Neural crest cell (in vitro differentiated cells): ENCODE measurements at places on chromosomes 11 and 22.

GRCh38 chr11:76762867-76763572 is 20.1 kb upstream of the TSKU start:
- no peak for DNase-seq

GRCh38 chr11:67398661-67399563 is 2.7 kb downstream of the PPP1CA start:
- DNase-seq, result no peak

DNA sequence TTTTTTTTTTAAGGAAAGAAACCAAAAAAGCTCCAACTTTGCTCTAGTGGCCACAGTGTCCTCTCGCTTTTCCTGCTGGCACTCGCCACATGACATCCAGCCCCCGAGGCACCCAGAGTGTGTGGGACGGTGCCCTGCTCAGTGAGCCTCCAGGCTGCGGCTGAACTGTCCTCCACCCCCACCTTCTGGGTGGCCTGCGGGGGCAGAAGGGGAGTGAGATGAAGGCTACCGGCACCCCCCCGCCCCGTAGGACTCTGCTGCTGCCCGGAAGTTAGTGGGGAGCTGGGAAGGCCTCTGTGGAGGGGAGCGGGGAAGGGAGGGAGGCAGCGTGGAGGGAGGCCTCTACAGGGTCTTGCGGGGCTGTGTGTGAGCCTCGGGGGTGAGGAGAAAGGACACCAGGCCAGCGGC is 264.4 kb downstream of the CTTN start:
- DNase-seq, result peak; percentile 22

DNA sequence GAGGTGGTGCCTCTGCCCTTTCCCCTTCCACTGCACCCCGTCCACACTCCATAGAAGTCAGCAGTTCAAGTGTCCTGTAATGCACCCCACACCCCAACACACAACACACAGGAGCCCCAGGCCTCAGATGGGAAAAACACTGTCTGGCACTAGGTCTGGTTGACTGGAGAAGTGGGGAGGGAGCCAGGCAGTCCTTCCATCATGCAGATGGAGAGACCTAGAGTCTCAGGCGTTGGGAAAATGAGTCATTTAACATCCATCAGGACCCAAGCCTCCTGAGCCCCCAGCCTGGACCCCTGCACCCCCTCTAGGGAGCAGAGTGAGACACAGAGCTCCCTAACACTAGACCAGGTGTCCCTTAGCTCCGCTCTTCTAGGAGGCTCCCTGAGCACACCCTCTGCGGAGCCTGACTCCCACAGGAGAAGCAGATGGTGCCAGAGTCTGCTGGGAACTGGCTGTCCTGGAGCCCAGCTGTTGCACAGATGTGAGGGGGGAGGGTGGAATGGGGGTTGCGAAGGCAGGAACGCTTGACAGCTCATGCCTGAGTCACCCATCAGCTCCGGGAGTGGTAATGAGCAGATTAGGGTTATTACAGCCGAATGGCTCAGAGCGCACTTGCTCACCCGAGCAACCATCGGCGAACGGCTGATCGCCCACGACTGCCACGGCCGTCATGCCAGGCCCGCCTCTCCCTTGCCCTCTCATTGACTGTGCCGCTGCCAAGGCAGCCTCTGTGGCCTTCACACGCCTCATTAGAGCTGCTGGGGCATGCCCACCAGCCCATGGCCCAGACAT is 22.1 kb upstream of the SYT7 start:
- no peak for DNase-seq

DNA sequence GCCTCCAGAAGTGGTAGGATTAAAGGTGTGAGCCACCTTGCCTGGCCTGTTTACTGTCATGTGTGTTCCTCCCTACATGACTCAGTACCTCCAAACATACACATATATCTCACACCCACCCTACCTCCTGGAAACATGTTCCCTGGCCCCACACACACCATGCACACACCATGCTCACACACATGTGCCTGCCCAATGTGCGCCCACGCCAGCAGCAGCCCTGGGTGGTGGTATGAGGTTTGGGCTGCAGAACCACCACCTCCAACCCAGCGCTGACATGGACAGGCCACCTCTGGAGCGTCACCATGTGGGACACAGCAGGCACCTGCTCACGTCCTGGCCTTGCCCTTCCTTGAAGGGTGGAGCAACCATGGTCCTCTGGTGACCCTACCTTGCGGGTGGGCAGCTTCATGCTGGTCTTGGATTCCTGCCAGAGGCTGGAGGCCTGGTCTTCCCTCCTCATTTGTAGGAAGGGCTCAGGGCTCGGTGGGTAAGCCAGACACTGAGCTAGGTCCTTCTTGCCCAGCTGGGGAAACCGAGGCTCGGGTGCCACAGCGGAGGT is 37.9 kb downstream of the KIAA1671 start:
- no peak for DNase-seq

- no peak for DNase-seq
Measured at GRCh38 chr11:20045098-20045688, 115.1 kb downstream of the DBX1 start.

DNA sequence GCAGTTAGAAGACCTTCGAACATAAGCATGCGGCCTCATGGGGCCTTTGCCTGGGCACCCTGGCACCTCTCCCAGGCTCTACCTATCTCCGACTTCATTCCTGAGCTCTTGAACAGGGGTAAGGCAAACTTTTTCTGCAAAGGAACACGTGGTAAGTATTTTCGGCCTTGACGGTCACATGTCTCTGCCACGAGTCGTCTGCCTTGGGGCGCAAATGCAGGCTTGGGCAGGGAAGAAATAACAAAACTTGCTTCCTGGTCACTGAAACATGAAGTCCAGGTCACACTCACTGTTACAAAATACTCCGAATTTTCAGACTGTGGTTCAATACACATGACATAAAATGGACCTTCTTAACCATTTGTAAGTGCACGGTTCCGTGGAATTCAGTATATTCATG is 3.4 kb upstream of the ASCL2 start:
- no peak for DNase-seq

GRCh38 chr22:28243539-28243938 is 324.5 kb upstream of the PITPNB start:
- DNase-seq, result no peak

GRCh38 chr11:95520369-95521132 is 269.0 kb downstream of the FAM76B start:
- no peak for DNase-seq

GRCh38 chr11:2930704-2931419 is 1.6 kb upstream of the PHLDA2 start:
- DNase-seq, result no peak

DNA sequence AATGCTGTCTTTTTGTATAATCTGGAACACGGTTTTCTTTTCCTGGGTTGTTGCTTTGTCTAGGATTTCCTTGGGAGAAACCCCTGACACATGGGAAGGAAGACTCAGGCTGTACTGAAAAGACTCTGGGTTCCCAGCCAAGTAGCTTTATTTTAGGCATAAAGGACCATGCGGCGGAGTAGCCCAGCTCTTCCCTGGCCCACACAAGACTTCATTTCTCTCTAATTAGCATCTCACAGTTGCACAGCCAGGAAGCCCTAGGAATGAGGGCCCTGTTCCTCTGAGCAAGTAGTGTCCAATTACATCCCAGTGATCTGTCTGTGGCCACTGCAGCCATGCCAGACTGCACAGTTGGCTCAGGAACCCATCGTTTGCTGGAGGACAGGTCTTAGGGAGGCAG is 319.5 kb downstream of the TENM4 start:
- no peak for DNase-seq

DNA sequence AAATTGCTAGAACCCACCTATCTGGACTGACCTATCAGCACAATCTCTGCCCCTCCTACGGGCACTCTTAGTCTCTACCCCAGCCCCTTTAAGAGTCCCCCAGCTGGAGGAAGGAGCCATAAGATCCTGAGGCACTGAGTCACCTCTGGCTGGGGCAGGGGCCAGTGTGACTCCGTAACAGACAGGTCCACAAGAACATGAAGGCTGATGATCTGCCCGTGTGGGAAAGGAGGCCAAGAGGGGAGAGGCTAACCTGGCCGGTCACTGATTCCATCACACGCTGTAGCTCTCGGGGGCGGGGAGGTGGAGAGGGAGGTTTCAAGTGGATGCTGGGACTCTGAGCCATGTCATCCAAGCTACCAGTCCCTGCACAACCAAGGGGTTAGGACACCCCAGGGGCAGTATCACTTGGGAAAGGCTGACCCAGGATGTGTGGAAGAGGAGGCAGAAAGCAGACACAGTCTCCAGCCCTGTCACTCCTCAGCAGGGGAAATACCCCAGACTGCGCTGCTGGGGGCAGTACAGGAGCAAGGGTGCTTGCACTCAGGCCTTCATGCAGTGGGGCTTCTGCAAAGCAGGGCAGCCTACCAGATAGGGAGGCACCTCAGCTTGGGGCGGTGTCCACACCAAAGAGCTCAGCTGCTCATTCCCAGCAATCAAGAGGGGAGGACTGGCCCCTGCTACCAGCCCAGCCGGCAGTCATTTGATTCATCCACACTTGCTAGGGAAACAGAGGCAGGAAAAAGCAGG is 22.3 kb downstream of the ARHGAP1 start:
- no peak for DNase-seq

GRCh38 chr11:21723678-21724077 is 469.2 kb upstream of the ANO5 start:
- no peak for DNase-seq

- DNase-seq, result no peak
Measured at GRCh38 chr11:68992743-68993255, 12.0 kb upstream of the MRGPRD start.

DNA sequence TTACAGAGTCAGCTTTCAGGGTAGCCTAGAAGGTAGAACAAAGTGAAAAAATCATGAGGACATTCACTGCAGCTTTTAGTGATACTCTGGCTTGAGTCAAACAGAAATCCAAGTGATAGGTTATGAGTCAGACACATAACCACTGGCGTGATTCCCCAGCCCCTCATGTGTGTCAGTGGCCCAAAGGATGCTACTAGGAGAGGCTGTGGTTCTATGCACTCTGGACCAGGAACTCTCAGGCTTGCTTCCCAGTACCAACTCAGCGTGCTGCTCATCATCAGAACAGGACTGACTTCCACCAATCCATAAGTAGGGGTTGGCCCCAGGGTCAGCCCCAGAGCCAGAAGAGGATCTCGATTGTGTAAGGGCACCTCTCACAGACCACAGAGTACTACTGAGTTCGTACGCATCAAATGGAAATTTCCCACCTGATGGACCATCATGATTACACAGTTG is 116.8 kb downstream of the MED15 start:
- DNase-seq, result no peak

DNA sequence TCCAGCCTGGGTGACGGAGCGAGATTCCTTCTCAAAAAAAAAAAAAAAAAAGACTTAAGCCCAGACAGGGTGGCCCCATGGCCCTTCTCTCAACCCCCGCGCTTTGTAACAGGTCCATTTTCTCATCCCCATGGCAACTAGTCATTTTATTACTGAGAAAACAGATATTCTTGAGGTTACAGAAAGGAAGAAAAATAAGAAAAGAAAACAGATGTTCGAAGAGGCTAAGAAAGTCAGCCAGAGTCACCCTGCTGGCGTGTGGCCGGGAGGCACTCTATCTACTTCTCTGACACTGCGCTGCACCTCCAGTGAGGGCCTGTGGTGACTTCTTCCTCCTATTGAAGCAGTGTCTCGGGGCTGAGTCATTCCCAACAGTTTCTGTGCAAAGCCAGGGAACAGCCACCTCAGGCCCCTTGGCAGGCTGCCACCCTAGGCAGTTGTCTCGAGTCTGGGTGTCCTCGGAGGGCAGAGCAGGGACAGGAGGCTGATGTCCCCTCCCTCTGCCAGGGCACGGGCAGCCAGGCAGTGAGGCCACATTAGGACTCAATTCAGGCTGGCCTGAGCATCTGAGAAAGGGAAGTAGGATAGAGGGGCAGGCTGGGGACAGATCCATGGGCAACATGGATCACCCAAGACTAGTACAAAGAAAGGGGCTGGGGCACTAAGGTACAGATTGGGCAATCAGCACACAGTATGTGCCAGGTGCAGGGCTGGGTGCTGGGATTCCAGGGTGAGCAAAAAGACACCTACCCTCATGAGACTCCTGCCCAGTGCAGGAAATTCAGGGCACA is 16.4 kb upstream of the SYVN1 start:
- no peak for DNase-seq

GRCh38 chr11:115161876-115162275 is 342.3 kb downstream of the CADM1 start:
- DNase-seq, result no peak

- no peak for DNase-seq
Measured at GRCh38 chr22:48053486-48053885, 1291.0 kb downstream of the TBC1D22A start.

GRCh38 chr22:43891360-43892182 is at the start of gene PNPLA5:
TSS of gene PNPLA5 (minus strand) at chr22:43892013. CDS start at chr22:43891880, 133 bp downstream.
- no peak for DNase-seq

DNA sequence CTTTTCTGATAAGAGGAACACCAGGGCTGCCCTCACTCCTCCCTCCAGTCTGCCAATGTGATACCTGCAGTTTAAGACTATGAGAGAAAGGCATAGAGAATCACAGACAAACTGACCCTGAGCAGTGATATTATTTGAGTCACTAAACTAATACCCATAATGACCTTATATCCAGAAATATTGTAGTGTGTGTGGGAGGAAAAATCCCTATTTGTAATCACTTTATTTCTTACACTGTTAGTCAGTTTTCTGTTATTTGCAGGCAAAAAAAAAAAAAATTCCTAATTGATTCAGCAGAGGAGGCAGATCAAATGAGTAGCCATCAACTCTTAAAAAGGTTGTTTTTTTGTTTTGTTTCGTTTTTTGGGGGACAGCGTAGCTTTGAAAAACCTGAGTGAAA is 82.5 kb downstream of the MAML2 start:
- DNase-seq, result no peak

DNA sequence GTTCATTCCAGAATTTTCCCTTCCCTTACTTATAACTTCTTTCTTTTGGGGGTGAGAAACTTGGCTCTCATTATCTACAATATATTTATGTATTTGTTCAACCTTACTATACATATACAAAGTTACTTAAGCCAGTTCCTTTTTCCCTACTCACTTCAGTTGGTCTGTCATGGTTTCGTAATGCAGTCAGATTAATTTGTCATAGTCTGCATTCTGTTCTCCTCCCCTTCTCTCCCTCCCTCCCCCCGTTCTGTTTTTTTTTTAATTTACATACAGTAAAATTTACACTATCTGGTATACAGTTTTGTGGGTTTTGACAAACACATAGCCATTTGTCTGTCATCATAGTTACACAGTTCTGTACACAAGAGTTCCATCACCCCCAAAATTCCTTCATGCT is 71.8 kb upstream of the ADORA2A start:
- DNase-seq, result no peak

GRCh38 chr11:102473543-102473942 is 21.0 kb upstream of the TMEM123 start:
- no peak for DNase-seq

- DNase-seq, result no peak
Measured at GRCh38 chr11:115663790-115664189, 159.6 kb upstream of the CADM1 start.

- DNase-seq, result no peak
Measured at GRCh38 chr11:86893235-86893634, 62.0 kb downstream of the FZD4 start.

DNA sequence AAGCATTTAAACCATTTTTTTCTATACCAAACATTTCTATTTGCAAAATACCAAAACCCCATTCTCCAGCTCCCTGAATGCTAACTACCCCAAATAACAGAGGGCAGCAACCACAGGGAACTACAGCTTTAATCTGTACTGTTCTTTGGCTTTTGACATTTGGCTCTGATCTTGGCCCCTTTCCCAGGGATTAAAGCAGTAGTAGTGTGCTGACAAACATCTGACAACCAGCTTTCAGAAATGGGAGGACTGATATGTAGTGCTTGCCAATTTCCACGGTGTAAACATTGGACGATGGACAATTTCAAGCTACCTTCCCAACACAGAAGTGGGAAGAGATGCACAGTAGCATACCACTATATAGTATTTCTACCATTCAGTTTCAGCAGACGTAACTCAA is 88.4 kb upstream of the TEAD1 start:
- DNase-seq, result no peak

- peak; percentile 62 for DNase-seq
Measured at GRCh38 chr11:43574949-43575912, 105.3 kb upstream of the HSD17B12 start.
